Right lobe of liver (tissue), 6 donors: ENCODE measurements at places on chromosomes 7 and 10. TPM values are rescaled to one million over a fixed set of nuclear protein-coding genes. Genes with fewer than 3 reads are reported as not detected.

- no peak for DNase-seq
- H3K27me3 ChIP-seq: no peaks in the 10 kb centered on the region
- H3K36me3 ChIP-seq: no peaks in the 10 kb centered on the region
- H3K27ac ChIP-seq: no peak overlapping the region
- H3K4me1 ChIP-seq: no peaks in the 10 kb centered on the region
Measured at GRCh38 chr7:33639552-33640197, 265.7 kb upstream of the BMPER start.

ITPRID1 gene
- not detected for total RNA-seq

DNA sequence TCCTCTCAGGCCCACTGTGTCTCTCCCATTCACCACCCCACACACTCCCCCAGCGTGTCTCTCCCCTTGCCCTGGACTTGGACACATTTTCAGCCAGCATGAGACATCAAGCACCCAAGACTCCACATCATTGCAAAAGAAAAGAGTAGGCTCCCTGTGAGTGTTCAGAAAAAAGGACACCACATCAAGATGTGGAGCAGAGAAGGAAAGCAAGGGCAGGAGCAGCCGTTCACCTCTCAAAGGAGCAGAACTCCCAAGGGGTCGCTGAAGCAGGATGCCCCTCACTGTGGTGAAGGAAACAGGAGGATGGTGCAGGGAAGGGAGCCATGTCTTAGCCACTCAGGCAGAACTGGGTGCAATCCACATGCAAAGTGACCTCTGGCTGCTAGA is 89.9 kb upstream of the MACROH2A2 start:
- no peaks in the 10 kb centered on the region for H3K36me3 ChIP-seq
- H3K4me1 ChIP-seq: no peaks in the 10 kb centered on the region
- DNase-seq: no peak

GRCh38 chr7:98346515-98347069 is 54.3 kb downstream of the BAIAP2L1 start:
- H3K27me3 ChIP-seq: no peaks in the 10 kb centered on the region
- no peak overlapping the region for H3K27ac ChIP-seq
- no peaks in the 10 kb centered on the region for H3K36me3 ChIP-seq
- no peaks in the 10 kb centered on the region for H3K4me1 ChIP-seq
- DNase-seq: no peak
- H3K4me3 ChIP-seq: no peak overlapping the region

MYH16 gene
- total RNA-seq: not detected

NPSR1 gene
- total RNA-seq: not detected

DNA sequence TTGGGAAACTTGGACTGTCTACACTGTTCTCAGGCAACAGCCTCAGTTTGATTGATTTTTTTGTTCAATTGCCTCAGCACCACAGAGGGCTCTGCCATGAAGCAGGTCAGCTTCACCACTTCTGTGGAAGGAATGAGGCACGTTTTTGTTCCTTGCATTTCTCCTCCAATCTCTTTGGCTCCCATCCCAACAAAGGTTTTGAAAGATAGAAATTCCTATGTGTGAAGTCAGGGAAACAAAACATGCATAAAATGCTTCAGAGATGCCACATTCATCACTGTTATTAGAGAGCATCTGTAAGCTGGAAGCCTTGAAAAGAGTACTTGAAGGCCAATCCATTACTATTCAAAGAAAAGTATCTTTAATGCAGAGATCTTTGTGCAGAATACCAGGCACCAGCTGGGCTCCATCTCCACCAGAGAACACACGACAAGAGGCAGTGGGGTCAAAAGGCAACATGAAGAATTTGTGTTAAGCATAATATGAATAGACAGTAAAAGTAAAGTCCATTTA is 249.1 kb upstream of the LYZL1 start:
- no peaks in the 10 kb centered on the region for H3K36me3 ChIP-seq
- no peak overlapping the region for H3K4me3 ChIP-seq
- H3K27ac ChIP-seq: no peak overlapping the region
- H3K27me3 ChIP-seq: no peaks in the 10 kb centered on the region
- no peaks in the 10 kb centered on the region for H3K4me1 ChIP-seq

- no peaks in the 10 kb centered on the region for H3K4me1 ChIP-seq
- no peak overlapping the region for H3K4me3 ChIP-seq
- no peak for DNase-seq
- no peaks in the 10 kb centered on the region for H3K36me3 ChIP-seq
- no peaks in the 10 kb centered on the region for H3K27me3 ChIP-seq
Measured at GRCh38 chr7:80916770-80917741, 1.8 kb downstream of the SEMA3C start.

ACBD7 gene
- total RNA-seq: not detected

STAG3 gene
- 5.9 TPM for total RNA-seq

- H3K36me3 ChIP-seq: no peaks in the 10 kb centered on the region
- no peaks in the 10 kb centered on the region for H3K27me3 ChIP-seq
- peak within 1 kb of the TSS; percentile 80 for H3K4me3 ChIP-seq
- DNase-seq: peak; percentile 74
Measured at GRCh38 chr10:75431180-75432111, at the start of gene LRMDA. TSS of gene LRMDA (plus strand) at chr10:75431624.

SVOPL gene
- total RNA-seq: not detected

LGI1 gene
- 0.95 TPM for total RNA-seq

DNA sequence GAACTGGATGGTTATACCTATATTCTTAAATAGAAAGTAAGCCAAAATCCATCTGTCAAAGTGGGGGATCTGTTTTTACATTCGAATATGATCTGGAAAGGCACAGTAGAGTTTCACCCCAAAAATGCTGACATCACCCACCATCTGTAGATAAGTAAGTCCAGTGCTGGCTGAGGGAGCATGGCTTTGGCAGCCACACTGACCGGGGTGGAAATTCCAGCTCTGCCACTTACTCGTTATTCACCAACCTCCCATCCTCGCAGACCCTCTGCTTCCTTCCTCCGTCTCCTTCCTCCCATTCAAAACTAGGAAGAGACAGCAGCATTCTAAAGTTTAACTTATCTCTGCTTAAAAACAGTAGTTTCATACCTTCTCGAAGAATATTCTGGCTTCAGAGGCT is 84.9 kb upstream of the GATA3 start:
- no peaks in the 10 kb centered on the region for H3K27me3 ChIP-seq
- H3K36me3 ChIP-seq: no peaks in the 10 kb centered on the region
- no peak overlapping the region for H3K4me3 ChIP-seq
- DNase-seq: no peak
- H3K4me1 ChIP-seq: no peaks in the 10 kb centered on the region
- no peak overlapping the region for H3K27ac ChIP-seq

TMEM213 gene
- not detected for total RNA-seq

GRCh38 chr7:31456646-31457368 is 57.1 kb upstream of the ITPRID1 start:
- H3K27me3 ChIP-seq: no peaks in the 10 kb centered on the region
- no peak for DNase-seq
- H3K4me1 ChIP-seq: no peaks in the 10 kb centered on the region
- no peaks in the 10 kb centered on the region for H3K36me3 ChIP-seq
- no peak overlapping the region for H3K27ac ChIP-seq

- no peaks in the 10 kb centered on the region for H3K4me1 ChIP-seq
- H3K27ac ChIP-seq: no peak overlapping the region
- DNase-seq: peak; percentile 55
- no peak overlapping the region for H3K4me3 ChIP-seq
- H3K27me3 ChIP-seq: no peaks in the 10 kb centered on the region
Measured at GRCh38 chr10:81862596-81862995, 12.4 kb upstream of the NRG3 start.

GRCh38 chr7:74304550-74304949 is 15.3 kb downstream of the CLIP2 start:
- no peaks in the 10 kb centered on the region for H3K27me3 ChIP-seq
- no peak overlapping the region for H3K4me3 ChIP-seq
- DNase-seq: no peak
- no peak overlapping the region for H3K27ac ChIP-seq
- H3K36me3 ChIP-seq: no peaks in the 10 kb centered on the region
